ENCODE measurements at places on chromosomes 3 and 15.

DNA sequence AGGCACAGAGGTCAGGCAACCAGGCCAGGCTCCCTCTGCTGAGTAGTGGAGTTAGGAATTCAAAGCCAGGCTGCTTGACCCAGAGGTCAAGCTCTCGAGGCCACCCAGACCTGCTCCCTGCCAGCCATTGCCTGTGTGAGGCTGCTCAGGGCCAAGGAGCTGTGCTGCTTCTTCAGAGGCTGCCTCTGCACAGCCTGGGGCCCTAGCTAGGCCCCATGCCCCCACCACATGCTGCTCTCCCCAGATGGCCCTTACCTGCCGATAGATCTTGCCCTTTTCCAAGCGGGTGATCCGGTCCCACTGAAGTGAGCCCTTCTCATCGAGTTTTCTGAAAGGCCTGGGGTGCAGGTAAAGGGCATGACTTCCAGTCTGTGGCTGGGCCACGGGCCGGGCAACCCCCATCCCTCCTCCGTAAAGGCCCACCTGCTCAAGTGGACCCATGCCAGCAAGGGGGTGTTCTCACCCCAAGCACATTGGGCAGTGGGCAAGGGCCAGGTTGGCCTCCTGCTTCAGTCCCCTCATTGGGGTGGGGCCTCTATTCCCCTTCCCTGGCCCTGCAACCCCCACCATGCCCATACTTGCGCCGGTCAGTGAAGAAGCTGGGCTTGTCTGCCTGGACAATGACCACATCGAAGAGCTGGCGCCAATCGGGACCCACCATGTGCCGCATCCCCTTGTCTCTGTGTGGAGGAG lies 6.5 kb downstream of the NT5DC2 start:
- DNase-seq: no peak

DNA sequence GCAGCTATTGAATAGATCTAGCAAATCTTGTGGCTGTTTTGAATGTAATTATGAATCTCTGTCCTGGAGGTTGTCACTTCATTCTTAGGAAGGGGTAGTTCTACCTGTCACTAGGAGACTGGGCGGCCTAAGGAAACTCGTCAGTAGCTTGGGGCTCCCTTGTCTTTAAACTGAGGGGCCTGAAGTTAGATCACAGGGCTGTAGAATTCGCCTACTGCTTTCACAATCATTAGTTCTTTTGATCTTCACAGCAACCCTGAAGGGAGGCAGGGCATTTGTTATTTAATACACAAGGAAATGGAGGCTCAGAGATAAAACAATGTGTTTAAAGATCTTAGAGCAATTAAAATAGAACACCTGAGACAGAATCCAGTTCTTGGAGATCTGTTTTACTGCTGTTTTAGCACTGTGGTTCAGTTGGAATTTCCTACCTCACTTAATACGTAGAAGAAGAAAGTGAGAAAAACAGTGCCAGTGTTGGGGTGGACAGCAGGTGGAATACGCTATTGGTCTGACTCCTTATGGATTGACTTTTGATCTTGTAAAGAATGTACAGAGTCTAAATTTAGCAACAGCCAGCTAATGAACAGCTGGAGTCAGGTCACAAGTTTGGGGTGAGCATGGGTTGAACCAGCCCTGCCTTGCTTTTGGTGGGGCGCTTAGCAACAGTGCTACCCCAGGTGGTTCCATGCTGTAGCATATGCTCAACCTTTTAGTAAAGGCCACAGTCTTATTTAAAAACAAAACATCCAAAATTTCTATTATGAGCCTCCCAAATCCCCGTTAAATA lies 71.4 kb upstream of the BHLHE40 start:
- DNase-seq: no peak

- peak; percentile 4 for DNase-seq
These were observed 106.5 kb upstream of the SLC4A7 start for GRCh38 chr3:27590437-27591298.

DNA sequence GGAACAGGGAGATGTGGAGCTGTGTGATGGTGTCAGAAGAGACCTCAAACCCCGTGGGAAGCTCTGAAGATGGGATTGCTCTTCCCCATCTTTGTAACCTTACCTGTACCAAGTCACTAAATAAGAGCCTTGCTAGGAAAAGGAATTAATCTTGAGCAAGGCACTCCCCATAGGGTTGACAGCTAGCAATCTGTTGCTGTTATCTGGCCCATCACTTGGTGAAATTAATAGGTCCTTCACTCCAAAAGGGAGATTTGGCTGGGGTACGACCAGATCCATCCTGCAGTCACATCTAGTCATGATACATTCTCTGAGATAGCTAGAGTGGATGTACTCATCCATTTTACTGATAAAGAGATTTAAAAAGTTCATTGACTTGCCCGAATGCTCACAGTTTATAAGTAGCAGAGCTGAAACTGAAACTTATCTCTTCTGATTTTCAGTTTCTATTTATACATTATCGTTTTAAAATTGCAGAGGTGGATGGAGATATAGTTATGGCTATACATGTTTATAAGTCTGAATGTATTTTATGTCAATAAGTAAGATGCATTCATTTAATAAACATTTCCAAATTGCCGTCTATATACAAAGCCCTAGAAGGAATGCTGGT lies 299.1 kb upstream of the MCTP2 start:
- no peak for DNase-seq

GRCh38 chr3:71045917-71046282 lies 537.6 kb downstream of the FOXP1 start:
- no peak for DNase-seq

GRCh38 chr3:123652342-123652984 lies 67.6 kb upstream of the HACD2 start:
- peak; percentile 50 for DNase-seq

DNA sequence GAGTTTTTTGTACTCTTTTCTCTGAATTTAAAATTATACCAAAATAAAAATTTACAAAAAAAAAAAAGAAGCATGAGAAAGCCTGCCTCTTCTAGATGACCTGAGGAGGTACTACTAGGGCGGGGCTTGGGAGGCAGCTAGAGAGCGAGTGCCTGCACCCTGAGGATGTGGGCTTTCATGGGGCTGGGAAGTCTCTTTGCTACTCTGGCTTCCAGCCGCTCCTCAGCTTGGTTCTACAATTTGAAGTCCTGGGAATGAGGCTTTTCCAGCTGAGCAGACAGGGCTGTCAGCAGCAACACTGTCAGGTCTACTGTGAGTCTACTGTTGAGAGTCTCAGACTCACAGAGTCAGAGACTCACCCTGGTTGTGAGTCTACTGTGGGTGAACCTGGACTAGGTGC lies 8.2 kb upstream of the PSTPIP1 start:
- DNase-seq: no peak

DNA sequence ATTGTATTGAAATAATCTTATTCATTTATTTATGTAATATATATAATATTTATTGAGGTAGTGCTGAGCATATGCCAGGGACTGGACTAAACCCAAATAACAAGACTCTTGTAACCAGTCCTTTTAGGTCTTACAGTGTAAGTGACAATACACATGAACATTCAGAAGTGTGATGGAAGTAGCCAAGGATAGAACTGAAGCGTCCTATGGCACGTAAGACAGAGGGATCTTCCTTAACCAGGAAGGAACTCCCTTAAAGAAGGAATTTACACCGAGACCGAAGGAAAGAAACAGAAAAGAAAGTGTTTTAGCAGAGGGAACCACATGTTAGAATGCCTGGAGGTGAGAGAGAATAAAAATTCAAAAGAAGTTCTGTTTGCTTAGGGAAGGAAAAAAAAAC lies 23.6 kb upstream of the CLDN1 start:
- DNase-seq: no peak

- DNase-seq: no peak
These were observed 20.5 kb upstream of the FRMD5 start for GRCh38 chr15:44215594-44215993.

- DNase-seq: no peak
These were observed 6.0 kb upstream of the HACD2 start for GRCh38 chr3:123590685-123591450.

- DNase-seq: no peak
These were observed 3.9 kb downstream of the PLA2G4E start for GRCh38 chr15:42016971-42017370.

DNA sequence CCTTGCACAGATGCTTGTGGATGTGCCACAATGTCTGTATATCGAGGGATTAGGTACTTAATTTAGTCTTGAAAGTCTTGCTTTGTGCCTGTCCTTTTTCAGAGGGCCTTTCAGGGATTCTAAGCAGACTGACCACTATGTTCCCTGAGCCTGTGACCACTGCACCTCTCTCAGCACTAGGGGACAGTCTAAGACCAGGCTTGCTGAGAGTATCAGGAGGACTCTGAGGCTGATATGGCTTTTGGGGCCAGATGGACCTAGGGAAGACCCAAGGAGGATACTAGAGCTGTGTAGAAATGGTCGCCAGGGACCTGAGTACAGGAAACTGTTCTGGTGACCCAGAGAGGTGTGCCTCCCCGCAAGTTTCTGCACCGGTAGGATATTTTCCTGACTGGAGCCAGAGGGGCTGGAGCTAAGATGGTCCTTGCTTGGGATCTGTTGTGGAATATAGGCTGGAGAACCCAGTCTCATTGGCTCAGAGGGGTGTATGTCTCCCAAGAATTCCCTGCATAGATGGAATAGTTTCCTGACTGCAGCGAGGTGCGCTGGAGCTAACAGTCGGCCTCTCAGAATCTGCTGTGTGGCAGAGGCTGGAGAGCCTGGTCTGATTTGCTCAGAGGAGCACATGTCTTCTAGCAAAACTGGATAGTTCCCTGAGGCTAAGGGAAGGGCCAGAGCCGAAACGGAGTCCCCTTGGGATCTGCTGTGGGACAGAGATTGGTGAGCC lies 213.2 kb upstream of the DCBLD2 start:
- DNase-seq: no peak

GRCh38 chr3:151557068-151557840 lies 96.4 kb upstream of the IGSF10 start:
- no peak for DNase-seq

DNA sequence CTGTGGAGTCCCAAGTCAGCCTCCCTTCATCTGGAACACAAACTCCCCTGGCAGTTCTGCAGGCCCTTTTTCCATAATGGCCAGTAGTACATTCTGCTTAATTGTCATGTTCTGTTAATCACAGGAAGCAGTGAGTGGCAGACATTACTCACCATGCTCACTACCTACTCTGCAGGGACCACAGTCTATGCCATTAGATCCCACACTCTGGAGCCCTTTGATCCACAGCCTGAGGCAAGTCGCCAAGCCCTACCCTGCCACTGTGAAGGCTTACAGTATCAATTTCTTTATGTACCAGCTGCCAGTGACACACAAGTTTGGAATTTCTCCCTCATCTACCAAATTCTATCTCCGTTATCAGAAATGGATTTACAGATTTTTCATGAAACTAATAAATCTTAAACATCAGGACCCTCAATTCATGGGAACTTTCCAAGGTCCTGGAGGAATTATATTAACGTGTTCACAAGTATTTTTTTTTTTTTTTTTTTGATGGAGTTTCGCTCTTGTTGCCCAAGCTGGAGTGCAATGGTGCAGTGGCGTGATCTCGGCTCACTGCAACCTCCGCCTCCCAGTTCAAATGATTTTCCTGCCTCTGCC lies 20.6 kb upstream of the WWTR1 start:
- no peak for DNase-seq

DNA sequence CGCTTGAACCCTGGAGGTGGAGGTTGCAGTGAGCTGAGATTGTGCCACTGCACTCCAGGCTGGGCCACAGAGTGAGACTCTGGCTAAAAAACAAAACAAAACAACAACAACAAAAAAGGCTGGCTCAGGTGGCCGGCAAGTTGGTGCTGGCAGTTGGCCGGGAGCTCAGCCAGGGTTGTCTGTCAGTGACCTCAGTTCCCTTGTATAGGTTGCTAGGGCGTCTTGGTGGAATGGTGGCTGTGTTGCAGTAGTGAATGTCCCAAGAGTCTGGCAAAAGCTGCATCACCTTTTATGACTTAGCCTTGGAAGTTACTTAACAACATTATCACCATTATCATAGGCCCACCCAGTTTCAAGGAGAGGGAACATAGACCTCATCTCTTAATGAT lies 40.6 kb downstream of the ASB7 start:
- DNase-seq: no peak

- no peak for DNase-seq
These were observed 1031.8 kb upstream of the NR2F2 start for GRCh38 chr15:95298729-95299128.

DNA sequence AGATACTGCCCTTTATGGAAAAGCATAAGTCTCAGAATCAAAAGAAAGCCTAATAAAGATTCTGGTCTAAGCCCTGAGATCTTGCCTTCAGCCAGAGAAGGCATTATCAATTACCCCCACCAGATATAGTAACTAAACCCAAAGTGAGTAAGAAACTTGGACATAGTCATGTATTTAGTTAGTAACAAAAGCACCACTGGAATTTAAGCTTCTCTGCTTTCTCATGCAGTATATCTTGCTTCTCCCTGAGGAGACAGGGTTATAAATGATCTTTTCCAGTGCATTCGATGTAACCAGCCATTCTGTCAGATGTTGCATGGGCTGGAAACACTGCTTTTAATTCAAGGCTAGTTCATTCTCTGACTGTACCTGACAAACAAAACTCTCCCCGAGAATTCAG lies 946.7 kb downstream of the NAALADL2 start:
- DNase-seq: no peak

DNA sequence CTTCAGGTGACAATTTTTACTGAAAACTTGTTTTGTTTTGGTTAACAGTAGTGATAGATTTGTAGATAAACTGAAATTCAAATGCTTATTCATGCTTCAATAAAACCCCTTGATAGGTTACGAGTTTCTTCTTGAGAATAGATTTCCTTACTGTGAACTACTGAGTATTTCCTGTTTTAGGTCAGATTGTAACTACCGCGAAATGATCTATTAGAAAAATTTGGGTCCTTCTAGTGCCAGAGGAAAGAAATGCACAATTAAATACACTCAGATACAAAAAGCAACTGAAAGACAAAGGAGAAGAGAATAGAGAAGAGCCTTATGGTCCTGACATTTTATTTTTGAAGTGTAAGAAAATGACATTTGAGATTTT lies 251.7 kb upstream of the TBL1XR1 start:
- DNase-seq: no peak

DNA sequence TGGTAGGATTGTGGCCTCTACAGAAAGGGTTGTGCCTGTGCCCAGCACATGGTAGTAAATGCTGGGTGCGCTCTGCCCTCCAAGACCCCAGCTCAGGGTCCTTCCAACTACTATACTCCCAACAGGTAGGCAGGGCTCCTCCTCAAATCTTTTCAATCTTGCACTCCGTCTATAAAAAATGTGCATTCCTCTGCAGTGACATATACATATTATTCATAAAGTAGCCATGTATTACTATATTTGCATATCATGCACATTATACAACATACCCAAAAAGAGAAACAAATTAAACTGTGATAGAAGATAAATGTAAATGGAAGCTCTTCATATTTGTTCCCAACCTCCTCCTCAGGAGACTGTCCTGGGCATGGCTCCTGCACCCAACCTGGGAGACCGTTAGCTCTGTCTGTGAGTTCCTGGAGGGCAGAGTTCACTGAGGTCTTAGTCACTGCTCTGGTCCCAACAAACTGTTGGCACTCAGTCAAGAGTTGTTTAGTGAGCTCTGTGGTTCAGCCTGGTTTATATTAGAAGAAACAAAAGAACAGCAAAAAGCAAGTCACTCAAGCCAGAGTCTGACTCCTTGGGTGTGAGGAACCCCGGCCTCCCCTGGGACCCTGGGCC lies 47.7 kb upstream of the GRIP2 start:
- no peak for DNase-seq

GRCh38 chr3:151434151-151434890 lies 26.5 kb downstream of the IGSF10 start:
- no peak for DNase-seq
